RPMI7951 (cell line): ENCODE measurements at places on chromosomes 13 and 19. TPM values are rescaled to one million over a fixed set of nuclear protein-coding genes. Genes with fewer than 3 reads are reported as not detected.

FGF21 gene
- total RNA-seq: not detected in 2 replicates

ATCAY gene
- not detected in 2 replicates for total RNA-seq

ACP5 gene
- total RNA-seq: 1.7 and 2.1 TPM in 2 replicates

SPRED3 gene
- 0.72 and 0.78 TPM in 2 replicates for total RNA-seq

ELSPBP1 gene
- total RNA-seq: not detected in 2 replicates

COMP gene
- 1.1 and 1.2 TPM in 2 replicates for total RNA-seq

JUND gene
- 22.0 and 60.8 TPM in 2 replicates for total RNA-seq

ZNF550 gene
- total RNA-seq: 6.1 and 6.3 TPM in 2 replicates

SELENOV gene
- not detected in 2 replicates for total RNA-seq

PNMA8A gene
- total RNA-seq: 0.20 TPM in 1 of 2 replicates, not detected in the other

ZNF587B gene
- 3.1 and 4.3 TPM in 2 replicates for total RNA-seq

CCDC8 gene
- total RNA-seq: 0.48 and 0.59 TPM in 2 replicates

PSPN gene
- total RNA-seq: 0.84 and 1.4 TPM in 2 replicates

- no peak for DNase-seq
Observed at GRCh38 chr19:6034512-6034911, 56.6 kb upstream of the RANBP3 start.

- DNase-seq: no peak
Observed at GRCh38 chr13:66530686-66531085, 699.5 kb downstream of the PCDH9 start.

DNA sequence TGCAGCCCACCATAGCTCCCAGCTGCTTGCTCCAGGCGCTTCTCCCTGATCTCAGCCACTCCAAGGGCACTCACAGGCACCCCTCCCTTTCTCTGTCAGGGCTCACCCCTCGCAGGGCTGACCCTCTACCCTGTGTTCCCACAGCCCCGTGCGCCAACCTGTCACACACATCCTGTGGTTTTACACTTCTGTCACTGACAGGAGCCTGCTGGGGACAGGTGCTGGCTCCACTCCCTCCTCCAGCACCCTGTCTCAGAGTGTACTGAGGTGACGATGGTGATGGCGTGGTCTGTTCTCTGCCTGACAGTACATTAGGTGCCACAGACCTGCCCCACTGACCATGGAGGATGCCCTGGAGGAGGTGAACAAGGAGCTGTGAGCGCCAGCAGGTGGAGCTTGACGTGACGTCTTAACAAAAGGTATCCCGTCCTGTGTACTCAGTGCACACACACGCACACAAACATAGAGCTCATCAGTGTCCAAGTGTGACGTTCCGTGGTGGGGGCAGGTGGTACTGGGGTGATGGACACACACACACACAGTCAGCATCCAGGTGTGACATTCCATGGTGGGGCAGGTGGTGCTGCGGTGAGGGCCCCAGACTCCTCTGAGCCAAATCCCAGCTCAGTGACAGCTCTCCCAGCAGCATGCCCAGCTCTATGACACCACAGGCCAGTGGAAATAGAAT, 20.9 kb downstream of the C19orf44 start:
- no peak for DNase-seq

DNA sequence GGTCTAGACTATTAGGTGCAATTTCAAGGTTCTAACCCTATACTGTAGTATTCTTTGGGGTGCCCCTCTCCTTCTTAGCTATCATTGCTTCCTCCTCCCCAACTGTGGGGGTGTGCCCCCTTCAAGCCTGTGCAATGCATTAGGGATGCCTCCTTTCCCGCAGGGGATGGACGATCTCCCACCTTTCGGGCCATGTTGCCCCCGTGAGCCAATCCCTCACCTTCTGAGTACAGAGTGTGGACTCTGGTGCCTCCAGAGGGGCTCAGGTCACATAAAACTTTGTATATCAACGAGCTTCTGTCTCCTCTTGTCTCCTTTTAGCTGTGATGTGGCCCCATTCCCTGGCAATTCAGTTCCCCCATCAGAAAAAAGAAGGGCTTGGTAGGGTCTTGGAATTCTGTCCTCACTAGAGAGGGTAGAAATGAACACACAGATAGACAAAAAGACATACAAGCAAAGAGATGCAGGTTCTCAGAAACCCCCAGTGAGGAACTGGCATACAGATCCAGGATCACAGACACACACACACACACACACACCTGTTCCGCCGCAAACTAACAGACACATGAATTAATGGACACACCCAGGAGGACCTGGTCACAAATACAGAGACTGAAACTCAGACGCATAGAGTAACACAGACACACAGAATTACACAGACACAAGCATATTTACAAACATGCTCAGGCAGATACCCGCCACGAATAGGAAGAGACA, 2.5 kb upstream of the HNRNPUL1 start:
- no peak for DNase-seq

DNA sequence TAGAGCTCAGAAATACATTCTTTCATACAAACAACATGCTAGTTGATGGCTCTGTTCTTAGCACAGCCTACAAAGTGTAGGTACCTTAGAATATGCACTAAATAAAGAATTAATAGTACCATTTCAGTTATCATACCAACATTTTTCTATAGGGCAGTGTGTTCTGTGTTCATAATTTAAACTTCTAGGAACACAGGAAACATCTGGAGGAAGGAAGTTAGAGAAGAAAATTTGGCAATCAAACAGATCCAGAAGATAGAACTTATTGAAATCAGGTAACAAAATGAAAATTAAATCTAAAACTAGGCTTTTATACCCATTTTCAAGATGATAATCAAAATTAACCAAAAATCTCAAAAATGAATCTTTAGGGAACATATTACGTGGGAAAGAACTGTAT, 527.5 kb downstream of the DCT start:
- no peak for DNase-seq

GRCh38 chr19:55289117-55289796, 5.5 kb downstream of the BRSK1 start:
- peak; percentile 32 for DNase-seq

DNA sequence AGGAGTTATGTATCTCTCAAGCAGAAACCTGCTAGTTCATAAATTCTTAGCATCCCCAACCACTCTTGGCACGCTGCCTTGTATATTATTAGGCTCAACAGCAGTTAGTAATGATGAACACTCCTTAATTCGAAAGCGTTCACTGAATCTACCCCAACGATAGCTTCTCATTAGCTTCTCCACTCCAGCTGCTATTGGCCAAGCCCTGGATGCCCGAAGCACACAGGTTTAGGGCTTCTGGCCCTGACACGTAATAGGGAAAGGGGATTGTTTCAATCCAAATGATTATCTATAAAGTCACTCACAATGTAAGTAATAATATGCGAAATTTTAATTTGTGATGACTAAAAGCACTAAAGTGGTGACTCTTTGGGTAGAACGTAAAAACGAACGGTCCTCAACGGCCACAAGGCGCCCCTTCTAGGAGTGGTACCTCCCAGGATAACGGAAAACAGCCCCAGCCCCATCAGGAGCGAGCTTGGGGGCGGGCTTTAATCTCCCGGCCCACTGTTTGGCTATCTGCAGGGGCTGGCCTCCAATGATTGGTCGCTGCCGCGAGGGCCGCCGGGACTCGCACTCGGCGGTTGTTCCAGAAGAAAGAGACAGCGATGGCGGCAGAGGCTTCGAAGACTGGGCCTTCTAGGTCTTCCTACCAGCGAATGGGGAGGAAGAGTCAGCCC, at the start of gene RNF17:
TSS of gene RNF17 (plus strand) at position 574 of the 680 bp plus-strand sequence. CDS start at position 609, 35 bp downstream.
- no peak for DNase-seq

DNA sequence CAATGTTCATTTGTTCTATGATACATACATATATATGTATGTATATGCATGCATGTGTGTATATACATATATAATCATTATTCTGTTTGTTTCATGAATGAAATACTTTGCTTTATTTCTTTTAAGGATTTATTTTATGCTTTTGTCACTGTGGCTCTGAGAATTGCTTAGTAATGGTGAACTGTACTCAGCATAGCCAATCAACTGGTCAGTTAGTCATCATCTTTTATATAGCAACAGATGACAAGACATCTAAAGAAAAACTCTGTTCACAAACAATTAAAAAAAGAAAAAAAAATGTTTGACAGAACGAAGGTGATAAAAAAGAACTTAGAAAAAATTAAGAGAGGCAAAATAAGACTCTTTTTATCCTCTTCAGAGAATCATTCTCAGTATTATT, 1440.3 kb downstream of the PCDH9 start:
- no peak for DNase-seq

GRCh38 chr19:52786078-52786463, 520 bp downstream of the ZNF600 start:
- peak; percentile 2 for DNase-seq

DNA sequence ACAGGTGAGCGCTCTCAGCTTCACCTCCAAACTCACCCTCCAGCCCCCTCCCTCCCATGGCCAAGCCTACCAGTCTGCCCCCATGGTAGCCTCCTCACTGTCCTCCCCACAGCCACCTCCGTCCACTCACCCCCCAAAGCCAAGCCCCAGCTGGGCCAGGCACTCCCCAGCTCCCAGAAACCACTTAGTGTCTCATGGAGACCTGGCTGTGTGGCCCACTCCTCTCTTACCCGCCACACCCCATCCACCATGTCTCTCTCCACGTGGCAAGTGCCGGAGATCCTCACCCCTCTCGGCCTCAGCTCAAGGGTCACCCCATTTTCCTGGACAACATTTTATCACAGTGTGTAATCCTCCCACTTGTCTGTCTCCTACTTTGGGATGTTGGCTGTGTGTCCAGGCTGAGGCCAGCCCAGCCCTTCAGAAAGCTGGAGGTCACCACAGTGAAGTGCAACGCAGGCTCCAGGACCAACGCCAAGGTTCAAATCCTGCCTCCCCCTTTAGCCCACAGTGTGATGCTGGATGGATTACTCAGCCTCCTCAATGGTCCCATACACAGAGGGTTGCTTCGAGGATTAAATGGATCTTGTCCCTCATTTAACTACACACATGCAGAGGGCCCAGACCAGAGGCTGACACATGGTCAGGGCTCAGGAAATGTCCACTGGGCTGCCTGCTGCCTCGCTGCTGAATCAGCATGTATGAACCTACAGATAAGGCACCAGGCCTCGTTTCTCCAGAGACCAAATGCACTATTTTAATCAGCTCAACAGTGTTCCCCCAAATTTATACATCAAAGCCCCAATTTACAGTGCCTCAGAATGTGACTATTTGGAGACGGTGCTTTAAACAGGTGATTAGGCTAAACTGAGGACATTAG, 71.3 kb downstream of the CEBPG start:
- DNase-seq: no peak

DNA sequence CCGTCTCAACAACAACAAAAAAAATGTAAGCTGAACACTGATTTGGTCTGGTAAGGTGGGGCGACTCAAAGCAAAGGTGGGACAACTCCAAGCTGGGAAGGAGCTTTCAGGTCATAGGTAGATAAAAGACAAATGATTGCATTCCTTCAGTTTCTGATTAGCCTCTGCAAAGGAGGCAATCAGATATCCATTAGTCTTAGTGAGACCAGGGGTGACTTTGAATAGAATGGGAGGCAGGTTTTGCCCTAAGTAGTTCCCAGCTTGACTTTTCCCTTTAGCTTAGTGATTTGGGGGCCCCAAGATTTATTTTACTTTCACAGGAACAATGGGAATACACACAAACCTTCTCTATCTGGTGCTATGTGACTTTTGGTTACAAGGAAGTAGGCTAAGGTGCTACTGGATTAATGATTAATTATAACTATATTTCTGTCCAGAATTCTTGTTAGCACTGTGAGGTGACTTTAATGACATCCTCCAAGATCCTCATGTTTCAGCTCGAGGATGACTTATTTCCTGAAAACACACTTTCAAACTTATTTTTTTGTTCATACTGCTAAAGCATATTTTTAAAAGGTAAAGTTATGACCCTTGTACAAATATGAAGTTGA, 10.6 kb upstream of the MTRF1 start:
- no peak for DNase-seq

DNA sequence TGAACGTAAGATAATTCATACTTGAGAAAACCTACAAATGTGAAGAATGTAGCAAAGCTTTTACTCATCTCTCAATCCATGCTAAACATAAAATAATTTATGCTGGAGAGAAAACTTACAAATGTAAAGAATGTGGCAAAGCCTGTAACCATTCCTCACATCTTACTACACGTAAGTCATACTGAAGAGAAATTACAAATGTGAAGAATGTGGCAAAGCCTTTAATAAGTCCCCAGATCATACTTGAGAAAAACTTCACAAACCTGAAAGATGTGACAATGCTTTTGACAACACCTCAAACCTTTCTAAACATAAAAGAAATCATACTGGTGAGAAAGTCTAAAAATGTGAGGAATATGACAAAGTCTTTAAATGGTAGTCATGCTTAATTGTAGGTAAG, 89.4 kb downstream of the ZNF675 start:
- DNase-seq: no peak

- DNase-seq: no peak
Observed at GRCh38 chr13:49532593-49532992, 36.8 kb downstream of the PHF11 start.

- DNase-seq: no peak
Observed at GRCh38 chr13:25684491-25684890, 312.7 kb downstream of the ATP8A2 start.

GRCh38 chr19:35559781-35560180, 3.7 kb downstream of the ATP4A start:
- DNase-seq: no peak

GRCh38 chr19:30229525-30230174, 142.5 kb upstream of the ZNF536 start:
- DNase-seq: no peak

DNA sequence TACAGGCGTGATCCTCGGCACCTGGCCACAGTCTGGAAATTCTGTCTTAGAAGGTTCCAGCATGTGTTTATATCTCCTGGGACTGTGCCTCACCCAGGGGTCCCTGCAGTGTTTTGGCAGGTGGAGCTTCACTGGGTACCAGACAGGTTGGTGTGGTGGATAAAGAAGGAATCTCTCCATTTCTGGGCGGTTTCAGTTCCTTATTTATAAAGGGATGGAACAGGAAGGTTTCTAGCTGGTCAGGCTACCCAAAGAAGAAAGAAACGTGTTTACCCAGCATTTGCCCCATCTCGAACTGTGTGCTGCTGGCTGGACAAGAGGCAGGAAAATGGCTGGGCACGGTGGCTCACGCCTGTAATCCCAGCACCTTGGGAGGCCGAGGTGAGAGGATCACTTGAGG, 9.8 kb downstream of the PNPLA6 start:
- DNase-seq: no peak

DNA sequence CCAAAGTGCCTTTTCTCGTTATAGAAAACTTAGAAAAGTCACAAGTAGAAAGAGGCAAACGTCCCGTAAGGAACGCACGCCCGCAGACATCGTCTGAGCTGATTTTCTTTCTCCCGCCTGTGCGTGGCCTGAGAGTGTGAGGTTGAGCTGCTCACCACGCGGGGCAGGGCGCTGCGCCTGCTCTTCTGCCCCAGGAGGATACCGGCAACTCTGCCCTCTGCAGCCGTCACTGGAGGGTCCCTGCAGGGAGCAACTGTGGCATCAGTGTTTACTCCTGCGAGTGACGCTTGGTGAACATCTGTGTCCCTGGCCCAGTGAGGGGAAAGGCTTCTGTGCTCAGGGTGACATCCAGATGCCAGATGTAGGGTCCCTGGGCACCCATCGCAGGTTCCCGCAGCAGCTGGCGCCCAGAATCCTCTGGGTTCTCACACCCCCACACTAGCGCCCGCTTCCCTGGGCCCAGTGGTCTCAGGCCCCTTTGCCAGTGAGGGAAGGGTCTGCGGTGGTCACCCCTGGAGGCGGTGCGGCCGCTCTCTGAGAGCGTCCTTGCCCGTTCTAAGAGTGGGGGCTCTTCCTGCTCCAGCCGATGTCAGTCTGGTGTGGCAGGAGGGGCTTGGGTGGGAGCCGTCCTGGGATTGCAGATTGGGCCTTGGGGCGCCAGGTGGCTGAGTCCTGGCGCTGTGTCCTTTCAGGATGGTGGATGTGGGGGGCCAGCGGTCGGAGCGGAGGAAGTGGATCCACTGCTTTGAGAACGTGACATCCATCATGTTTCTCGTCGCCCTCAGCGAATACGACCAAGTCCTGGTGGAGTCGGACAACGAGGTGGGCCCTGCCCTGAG, 17.4 kb upstream of the GNA15 start:
- no peak for DNase-seq
